ENCODE measurements at places on chromosomes 2 and 18.

GRCh38 chr2:188345020-188345419 lies 53.3 kb downstream of the GULP1 start:
- H3K4me3 ChIP-seq = no peak overlapping the region
- no peaks in the 10 kb centered on the region for H3K36me3 ChIP-seq
- no peak overlapping the region for H3K27ac ChIP-seq
- DNase-seq = no peak

DNA sequence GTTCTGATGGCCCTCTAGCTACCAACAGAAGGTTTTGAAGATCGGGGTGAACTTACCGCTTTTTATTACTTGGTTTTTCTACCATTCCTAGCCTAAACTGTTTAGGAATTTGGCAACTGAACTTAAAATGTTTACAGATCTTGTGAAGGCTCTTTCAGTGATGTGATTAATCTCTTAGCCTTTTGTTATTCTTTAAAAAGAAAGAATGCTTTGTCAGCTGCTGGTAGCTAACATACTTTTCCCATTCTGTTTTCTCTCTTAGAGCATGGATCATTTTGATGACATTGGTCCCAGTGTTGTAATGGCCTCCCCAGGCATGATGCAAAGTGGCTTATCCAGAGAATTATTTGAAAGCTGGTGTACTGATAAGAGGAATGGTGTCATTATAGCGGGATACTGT lies 18.1 kb downstream of the CPSF3 start:
- H3K4me1 ChIP-seq = no peaks in the 10 kb centered on the region
- no peak overlapping the region for H3K4me3 ChIP-seq
- H3K36me3 ChIP-seq = peaks cover 82% of the 10 kb centered on the region
- no peaks in the 10 kb centered on the region for H3K27me3 ChIP-seq
- no peak for DNase-seq
- no peak overlapping the region for H3K27ac ChIP-seq

DNA sequence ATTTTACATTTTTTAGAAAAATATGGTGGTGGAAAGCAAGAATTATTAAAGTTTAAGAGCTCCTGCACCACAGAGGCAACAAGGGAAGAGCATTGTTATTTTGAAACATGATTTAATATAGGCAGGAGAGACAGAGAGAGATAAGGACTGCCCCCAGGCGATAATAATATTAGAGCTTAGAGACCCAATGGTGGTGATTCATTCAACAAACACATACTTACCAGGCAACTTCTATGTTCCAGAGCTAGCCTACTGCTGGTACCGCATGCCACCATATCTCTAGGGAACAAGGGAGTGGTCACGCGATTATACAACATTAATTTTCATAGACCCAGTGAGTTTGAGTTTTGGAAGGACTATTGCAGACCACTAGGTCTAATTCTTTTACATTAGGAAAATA lies 327.8 kb upstream of the SOX11 start:
- no peak overlapping the region for H3K27ac ChIP-seq
- H3K36me3 ChIP-seq = no peaks in the 10 kb centered on the region
- no peak overlapping the region for H3K4me3 ChIP-seq
- no peak for DNase-seq
- H3K4me1 ChIP-seq = no peaks in the 10 kb centered on the region
- H3K27me3 ChIP-seq = no peaks in the 10 kb centered on the region

DNA sequence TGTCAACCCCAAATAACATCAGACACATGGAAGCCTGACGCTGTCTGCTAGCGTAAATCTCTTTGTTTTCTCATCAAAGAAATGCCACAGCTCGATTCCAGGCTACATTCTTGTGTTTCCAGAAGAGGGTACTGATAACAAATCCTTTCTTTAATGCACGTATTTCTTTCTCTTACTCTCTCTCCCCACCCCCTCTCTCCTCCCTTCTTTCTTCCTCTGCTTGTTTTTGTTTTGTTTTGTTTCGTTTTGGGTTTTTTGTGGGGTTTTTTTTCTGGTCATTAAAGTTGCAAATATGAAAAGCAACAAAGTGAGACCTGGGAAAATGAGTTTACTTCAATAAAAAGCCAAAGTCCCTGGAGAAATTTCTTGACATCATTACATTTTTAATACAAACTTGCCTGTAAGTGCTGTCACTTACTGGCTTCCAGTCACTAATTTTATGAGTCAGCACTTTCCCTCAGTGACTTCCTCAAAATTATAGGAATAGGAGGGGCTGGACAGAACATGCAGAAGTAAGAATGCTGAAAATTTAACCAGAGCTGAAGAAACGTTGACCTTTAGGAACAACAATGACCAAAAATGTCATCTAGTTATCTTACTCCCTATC lies 106.7 kb upstream of the NABP1 start:
- H3K27me3 ChIP-seq = peaks cover 32% of the 10 kb centered on the region
- no peak for DNase-seq

DNA sequence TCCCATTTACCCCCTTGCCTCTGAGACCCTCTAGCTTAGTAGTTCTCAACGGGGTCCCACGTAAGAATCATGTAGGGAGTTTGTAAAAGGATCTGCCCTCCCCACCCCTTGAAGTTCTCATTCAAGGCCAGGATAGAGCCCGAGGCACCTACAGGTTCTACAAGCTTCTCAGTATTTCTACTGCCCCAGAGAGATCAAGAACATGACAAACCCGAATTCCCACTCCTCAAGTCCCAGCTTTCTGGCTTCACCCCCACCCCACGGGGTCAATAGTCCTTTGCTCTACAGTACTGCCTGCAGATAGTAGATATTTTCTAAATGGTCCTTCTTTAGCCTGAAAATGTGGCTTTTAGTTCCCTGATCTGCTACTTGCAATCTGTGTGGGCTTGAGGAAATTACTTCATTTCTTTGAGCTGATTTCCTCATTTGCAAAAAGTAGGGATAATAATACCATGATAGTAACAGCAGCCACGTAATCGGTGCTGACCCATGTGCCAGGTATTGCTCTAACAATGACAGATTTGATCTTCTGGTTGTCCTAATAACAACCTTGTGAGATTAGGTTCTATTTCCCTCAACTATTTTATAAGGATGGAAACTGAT lies 7.1 kb downstream of the CIB4 start:
- H3K27ac ChIP-seq = no peak overlapping the region
- no peaks in the 10 kb centered on the region for H3K27me3 ChIP-seq
- no peak overlapping the region for H3K4me3 ChIP-seq
- DNase-seq = no peak
- H3K36me3 ChIP-seq = no peaks in the 10 kb centered on the region

DNA sequence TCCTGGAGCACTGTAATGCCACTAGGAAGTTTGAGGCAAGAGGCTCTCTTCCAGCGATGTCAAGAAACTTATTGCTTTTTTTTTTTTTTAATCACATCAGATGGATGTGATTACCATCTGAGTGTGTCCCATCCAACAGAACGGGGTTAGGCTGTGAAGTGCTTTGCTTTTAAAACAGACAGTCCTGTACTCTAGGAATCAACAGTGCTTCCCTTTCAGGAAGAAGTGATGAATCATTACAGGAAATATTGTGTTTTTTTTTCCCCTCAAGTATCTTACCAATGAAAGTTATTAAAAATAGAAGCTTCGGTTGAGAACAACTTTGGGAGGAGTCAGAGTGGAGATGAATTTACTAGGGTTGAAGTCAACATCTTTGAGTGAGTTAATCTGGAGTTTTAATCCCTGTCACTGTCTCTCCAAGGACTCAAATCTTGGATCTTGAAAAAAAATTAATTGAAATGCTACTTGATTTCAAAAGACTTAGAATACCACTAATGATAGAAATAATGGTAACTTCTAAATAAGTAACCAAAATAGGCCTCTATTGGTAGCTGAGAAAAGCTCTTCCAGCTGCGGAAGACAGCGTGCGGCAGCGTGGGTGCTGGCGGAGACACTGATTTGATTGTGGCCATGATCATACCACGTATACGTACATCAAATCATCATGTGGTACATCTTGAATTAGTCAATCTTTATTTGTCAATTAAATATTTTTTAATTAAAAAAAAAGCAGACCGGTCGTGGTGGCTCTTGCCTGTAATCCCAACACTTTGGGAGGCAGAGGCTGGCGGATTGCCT lies 45.5 kb downstream of the GATA6 start:
- no peak overlapping the region for H3K4me3 ChIP-seq
- DNase-seq = no peak
- no peaks in the 10 kb centered on the region for H3K36me3 ChIP-seq
- no peaks in the 10 kb centered on the region for H3K4me1 ChIP-seq
- peaks cover 9% of the 10 kb centered on the region for H3K27me3 ChIP-seq

GRCh38 chr2:28349546-28350165 lies 43.0 kb upstream of the FOSL2 start:
- H3K4me3 ChIP-seq = no peak overlapping the region
- no peak overlapping the region for H3K27ac ChIP-seq
- no peak for DNase-seq
- no peaks in the 10 kb centered on the region for H3K36me3 ChIP-seq
- H3K4me1 ChIP-seq = no peaks in the 10 kb centered on the region

DNA sequence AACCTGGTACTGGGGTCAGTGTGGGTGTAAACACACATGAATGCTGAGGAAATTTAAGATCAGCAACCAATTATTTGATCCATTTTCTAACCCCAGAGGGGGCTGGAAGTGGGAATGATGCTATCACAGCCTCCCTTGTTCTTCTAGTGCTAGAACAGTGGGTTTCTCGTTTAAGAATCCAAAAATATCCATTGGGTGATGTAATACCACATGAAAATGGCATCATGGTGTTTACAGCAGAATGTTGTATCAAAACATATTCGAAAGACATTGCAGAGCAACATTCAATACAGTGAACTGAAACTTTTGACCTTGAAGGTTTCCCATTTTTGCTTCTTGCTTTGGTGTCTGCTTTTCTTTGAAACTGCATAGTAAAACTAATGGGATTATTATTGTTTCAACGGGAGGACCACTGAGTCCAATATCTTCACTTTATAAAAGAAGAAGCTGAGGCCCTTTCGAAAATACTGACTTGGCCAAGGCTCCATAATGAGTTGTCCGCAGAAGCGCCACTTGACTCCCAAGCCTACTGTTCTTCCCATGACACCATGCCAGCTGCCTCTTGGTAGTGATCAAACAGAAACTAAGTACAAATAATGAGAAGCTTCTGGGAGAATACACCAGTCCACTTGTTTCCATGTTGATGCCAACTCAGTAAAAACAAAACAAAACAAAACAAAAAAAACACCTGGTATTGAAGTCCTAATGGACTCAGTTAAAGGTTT lies 106.1 kb downstream of the COLEC12 start:
- H3K36me3 ChIP-seq = peaks cover 55% of the 10 kb centered on the region
- DNase-seq = no peak
- no peaks in the 10 kb centered on the region for H3K27me3 ChIP-seq
- no peaks in the 10 kb centered on the region for H3K4me1 ChIP-seq
- H3K27ac ChIP-seq = peak overlapping the region; percentile 85
- H3K4me3 ChIP-seq = no peak overlapping the region
